ENCODE measurements at places on chromosomes 11 and 22.

GRCh38 chr22:27223317-27224177 is 566.2 kb downstream of the MIAT start:
- DNase-seq: no peak
- no peak overlapping the region for H3K4me3 ChIP-seq
- no peaks in the 10 kb centered on the region for H3K4me1 ChIP-seq
- no peak overlapping the region for H3K27ac ChIP-seq
- no peaks in the 10 kb centered on the region for H3K27me3 ChIP-seq

GRCh38 chr22:31465307-31465706 is 24.3 kb downstream of the EIF4ENIF1 start:
- no peak for DNase-seq
- H3K27me3 ChIP-seq: no peaks in the 10 kb centered on the region
- peaks cover 7% of the 10 kb centered on the region for H3K36me3 ChIP-seq
- no peak overlapping the region for H3K4me3 ChIP-seq
- H3K4me1 ChIP-seq: no peaks in the 10 kb centered on the region

GRCh38 chr11:17673951-17674350 is 45.4 kb upstream of the MYOD1 start:
- no peak overlapping the region for H3K27ac ChIP-seq

GRCh38 chr11:46162700-46163099 is 41.4 kb upstream of the PHF21A start:
- no peak overlapping the region for H3K27ac ChIP-seq
- H3K27me3 ChIP-seq: peaks cover 4% of the 10 kb centered on the region
- no peak for DNase-seq
- H3K4me3 ChIP-seq: no peak overlapping the region
- H3K4me1 ChIP-seq: no peaks in the 10 kb centered on the region

GRCh38 chr11:34667810-34668582 is 47.1 kb downstream of the EHF start:
- H3K4me3 ChIP-seq: no peak overlapping the region
- H3K27me3 ChIP-seq: peaks cover 6% of the 10 kb centered on the region
- no peak overlapping the region for H3K27ac ChIP-seq
- no peaks in the 10 kb centered on the region for H3K36me3 ChIP-seq

DNA sequence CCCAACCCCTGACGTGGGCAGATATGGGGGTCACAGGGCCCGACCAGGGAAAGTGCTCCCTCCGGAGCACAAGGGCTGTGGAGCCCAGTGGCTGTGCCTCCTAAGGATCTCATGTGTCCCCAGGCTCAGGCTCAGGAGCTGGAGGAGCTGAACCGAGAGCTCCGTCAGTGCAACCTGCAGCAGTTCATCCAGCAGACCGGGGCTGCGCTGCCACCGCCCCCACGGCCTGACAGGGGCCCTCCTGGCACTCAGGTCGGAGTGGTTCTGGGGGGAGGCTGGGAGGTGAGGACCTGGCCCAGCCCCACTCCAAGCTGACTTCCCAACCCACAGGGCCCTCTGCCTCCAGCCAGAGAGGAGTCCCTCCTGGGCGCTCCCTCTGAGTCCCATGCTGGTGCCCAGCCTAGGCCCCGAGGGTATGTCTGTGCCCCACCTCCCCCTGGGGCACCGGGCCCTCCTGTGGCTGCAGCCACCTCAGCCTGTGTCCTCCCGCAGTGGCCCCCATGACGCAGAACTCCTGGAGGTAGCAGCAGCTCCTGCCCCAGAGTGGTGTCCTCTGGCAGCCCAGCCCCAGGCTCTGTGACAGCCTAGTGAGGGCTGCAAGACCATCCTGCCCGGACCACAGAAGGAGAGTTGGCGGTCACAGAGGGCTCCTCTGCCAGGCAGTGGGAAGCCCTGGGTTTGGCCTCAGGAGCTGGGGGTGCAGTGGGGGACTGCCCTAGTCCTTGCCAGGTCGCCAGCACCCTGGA is 2.5 kb downstream of the RASSF7 start:
- H3K36me3 ChIP-seq: no peaks in the 10 kb centered on the region
- H3K4me1 ChIP-seq: no peaks in the 10 kb centered on the region
- H3K4me3 ChIP-seq: no peak overlapping the region
- H3K27me3 ChIP-seq: no peaks in the 10 kb centered on the region
- no peak for DNase-seq
- H3K27ac ChIP-seq: no peak overlapping the region

GRCh38 chr11:370070-370941 is 1.0 kb downstream of the B4GALNT4 start:
- H3K36me3 ChIP-seq: no peaks in the 10 kb centered on the region
- H3K27me3 ChIP-seq: no peaks in the 10 kb centered on the region
- H3K4me3 ChIP-seq: no peak overlapping the region
- H3K4me1 ChIP-seq: no peaks in the 10 kb centered on the region
- H3K27ac ChIP-seq: no peak overlapping the region

- H3K4me1 ChIP-seq: no peaks in the 10 kb centered on the region
- no peaks in the 10 kb centered on the region for H3K27me3 ChIP-seq
- H3K36me3 ChIP-seq: no peaks in the 10 kb centered on the region
- no peak for DNase-seq
- no peak overlapping the region for H3K4me3 ChIP-seq
Observed at GRCh38 chr11:69370984-69371709, 77.2 kb downstream of the MYEOV start.

DNA sequence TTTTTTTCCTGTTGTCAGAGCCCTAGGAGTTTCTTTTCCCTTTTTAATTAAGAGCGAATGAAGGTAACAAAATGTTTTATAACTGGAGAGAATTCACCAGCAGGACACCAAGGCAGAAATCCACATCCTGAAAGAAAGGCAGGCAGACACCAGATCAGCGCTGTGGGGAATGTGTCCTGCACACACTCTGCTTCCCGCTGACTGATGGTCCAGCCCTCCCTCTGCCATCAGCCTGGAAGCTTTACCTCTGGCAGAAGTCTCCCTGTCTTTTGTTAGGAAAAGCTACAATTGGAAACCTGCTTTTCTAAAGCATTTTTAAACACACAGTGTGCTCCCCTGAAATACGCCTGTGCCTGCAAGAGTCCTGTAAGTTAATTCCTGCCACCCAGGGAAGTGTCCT is 638.5 kb downstream of the NTM start:
- H3K27ac ChIP-seq: no peak overlapping the region
- H3K36me3 ChIP-seq: no peaks in the 10 kb centered on the region
- H3K27me3 ChIP-seq: no peaks in the 10 kb centered on the region
- no peak overlapping the region for H3K4me3 ChIP-seq

DNA sequence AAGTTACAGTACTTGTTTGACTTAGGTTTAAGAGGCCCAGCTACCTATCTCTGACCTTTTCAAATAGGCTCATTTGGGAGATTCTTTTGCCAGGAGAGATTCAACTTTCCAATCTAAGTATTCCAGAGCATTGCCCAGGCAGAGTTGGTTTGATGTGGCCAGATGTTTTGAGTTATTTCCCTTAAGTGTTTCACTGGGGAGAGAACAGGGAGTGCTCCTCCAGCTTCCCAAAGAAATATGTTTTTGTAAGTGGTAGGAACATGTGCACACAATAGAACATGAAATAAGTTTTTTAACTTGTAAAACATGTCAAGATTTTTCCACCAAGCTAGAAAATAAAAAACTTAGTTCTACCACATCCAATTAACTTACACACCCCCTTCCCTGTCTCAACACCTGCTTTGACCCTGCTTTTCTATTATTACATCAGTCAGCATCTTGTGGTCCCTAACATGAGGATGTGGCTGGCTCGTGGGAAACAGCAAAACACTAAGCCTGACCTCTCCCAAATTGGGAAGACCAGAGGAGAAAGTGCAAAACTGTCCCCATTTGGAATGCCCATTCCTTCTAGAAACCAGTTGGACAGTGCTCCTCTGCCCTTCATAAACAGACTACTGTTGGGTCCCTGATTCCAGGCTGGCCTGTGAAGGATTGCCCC is 70.4 kb upstream of the RASSF10 start:
- no peak overlapping the region for H3K27ac ChIP-seq
- DNase-seq: no peak
- no peaks in the 10 kb centered on the region for H3K4me1 ChIP-seq
- H3K36me3 ChIP-seq: no peaks in the 10 kb centered on the region
- H3K27me3 ChIP-seq: no peaks in the 10 kb centered on the region

GRCh38 chr11:931385-931784 is 5.7 kb downstream of the AP2A2 start:
- DNase-seq: peak; percentile 21
- H3K4me1 ChIP-seq: peaks cover 2% of the 10 kb centered on the region
- no peak overlapping the region for H3K27ac ChIP-seq
- no peaks in the 10 kb centered on the region for H3K27me3 ChIP-seq
- H3K36me3 ChIP-seq: no peaks in the 10 kb centered on the region

DNA sequence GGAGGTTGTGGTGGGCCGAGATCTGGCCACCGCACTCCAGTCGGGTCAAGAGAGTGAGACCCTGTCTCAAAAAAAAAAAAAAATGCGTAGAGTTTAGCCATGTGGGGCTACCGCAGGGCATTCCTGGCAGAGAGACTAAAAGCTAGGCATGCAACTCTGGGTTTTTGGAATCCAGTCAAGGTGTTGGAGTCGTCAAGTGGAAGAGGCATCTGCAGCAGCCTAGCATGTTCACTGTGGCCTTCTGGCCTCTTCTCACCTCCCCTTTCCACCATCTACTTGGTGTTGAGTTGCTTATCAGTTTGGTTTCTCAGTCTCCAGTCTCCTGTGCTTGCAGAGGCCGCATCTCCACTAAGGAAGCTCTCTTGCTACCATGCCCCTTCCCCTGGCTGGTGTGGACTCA is 572.5 kb downstream of the NTM start:
- H3K4me1 ChIP-seq: no peaks in the 10 kb centered on the region
- no peaks in the 10 kb centered on the region for H3K27me3 ChIP-seq
- H3K27ac ChIP-seq: no peak overlapping the region
- no peaks in the 10 kb centered on the region for H3K36me3 ChIP-seq

DNA sequence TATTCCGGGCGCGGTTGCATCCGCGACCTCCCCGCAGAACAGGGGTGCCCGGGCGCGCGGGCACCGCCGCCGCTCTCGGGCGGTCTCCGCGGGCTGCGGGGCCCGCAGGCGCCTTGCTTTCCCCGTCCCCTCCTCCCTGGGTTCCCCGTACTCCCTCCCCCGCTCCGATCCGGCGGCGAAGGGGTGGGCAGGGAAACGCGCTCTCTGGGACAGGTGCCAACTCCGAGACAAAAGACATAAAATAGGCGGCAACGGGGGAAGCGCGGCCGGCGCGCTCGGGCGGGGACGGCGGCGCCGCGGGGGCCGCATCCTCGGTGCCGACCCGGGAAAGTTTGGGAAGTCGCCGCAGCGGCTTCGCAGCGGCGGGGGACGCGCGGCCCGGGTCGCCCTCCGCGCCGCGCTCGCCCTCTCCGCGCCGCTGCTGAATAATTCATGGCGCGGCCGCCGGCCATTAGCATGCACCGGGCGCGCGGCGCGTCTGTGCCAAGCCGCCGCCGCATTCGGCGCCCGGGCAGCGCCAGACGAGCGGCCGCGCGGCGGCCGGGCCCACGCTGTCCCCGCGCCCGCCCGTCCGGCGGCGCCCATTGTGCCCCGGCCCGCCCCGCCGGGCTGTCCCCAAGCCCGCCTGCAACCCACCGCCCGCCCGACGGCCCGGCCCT is 78.7 kb upstream of the PPARA start:
- peak; percentile 95 for DNase-seq
- peak overlapping the region; percentile 63 for H3K4me3 ChIP-seq
- no peaks in the 10 kb centered on the region for H3K4me1 ChIP-seq
- H3K27ac ChIP-seq: peak overlapping the region; percentile 95
- H3K27me3 ChIP-seq: no peaks in the 10 kb centered on the region
- H3K36me3 ChIP-seq: no peaks in the 10 kb centered on the region

DNA sequence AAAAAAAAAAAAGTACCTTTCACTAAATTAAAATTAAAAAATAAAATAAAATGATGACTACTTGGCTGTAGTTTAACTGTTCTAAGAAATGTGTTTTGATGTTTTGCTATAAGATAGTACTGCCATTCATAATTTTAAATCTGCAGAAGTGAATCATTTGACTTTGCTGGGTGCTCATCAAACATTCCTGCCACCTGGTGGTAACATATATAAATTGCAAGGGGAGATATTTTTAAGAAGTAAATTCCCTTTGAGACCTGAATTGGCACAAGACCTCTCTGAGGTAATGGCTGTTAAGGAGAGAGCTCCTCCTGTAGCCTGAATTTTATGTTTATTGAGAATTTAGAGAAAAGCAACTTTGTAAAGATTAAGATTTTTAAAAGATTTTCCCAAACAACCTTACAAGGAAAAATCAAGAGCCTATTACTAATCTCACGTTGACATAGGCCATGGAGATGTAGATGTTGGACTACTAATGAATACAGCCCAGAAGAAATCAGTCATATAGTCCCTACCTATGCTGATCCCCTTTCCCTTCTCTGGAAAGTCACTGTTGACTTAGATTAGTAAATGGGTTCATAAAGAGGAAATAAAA is 11.9 kb upstream of the NARS2 start:
- H3K4me1 ChIP-seq: no peaks in the 10 kb centered on the region
- H3K27ac ChIP-seq: no peak overlapping the region
- DNase-seq: no peak
- H3K4me3 ChIP-seq: no peak overlapping the region

- H3K4me1 ChIP-seq: no peaks in the 10 kb centered on the region
- no peak for DNase-seq
- H3K27me3 ChIP-seq: no peaks in the 10 kb centered on the region
- H3K4me3 ChIP-seq: no peak overlapping the region
- H3K27ac ChIP-seq: no peak overlapping the region
Observed at GRCh38 chr11:65896034-65896999, 3.9 kb downstream of the FOSL1 start.

- H3K27ac ChIP-seq: no peak overlapping the region
- no peak for DNase-seq
- peak overlapping the region; percentile 71 for H3K4me3 ChIP-seq
- no peaks in the 10 kb centered on the region for H3K4me1 ChIP-seq
- H3K27me3 ChIP-seq: no peaks in the 10 kb centered on the region
Observed at GRCh38 chr22:17085277-17086181, 729 bp downstream of the IL17RA start.

DNA sequence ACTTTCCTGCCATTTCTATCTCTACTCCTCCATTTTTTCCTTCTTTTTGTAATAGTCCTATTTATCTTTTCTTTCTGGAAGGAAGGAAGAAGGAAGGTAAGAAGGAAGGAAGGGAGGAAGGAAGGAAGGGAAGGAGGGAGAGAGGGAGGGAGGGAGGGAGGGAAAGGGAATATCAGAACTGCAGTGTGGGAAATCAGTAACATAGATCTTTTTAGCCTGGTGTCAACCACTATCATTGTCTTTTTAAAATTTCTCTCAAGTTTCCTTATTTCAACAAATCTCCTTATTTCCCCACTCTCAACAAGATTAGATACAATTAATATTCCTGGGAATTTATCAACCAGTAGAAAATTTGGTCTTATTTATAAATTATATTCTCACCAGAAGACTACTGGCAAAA is 33.7 kb downstream of the OR52E1 start:
- no peak overlapping the region for H3K4me3 ChIP-seq
- H3K27me3 ChIP-seq: no peaks in the 10 kb centered on the region
- no peak for DNase-seq
- no peaks in the 10 kb centered on the region for H3K4me1 ChIP-seq

DNA sequence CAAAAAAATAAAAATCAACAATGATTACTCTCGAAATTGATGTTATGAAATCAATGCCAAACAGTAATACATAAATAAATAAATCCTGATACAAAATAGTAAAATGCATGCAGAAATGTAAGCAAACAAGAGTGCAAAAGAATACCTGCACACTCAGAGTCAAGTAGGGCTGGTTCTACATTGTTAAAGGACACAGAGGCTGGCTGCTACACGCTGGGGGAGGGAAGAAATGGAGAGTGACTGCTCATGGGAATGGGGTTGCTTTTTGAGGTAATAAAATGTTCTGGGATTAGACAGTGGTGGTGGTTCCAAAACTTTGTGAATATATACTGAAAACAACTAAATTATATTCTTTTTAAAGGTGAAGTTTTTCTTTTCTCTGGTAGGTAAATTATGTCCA is 32.1 kb downstream of the MAPK1 start:
- no peak overlapping the region for H3K27ac ChIP-seq
- H3K36me3 ChIP-seq: no peaks in the 10 kb centered on the region
- DNase-seq: no peak
- H3K4me1 ChIP-seq: peaks cover 7% of the 10 kb centered on the region
